ENCODE measurements at places on chromosomes 7 and 10.

DNA sequence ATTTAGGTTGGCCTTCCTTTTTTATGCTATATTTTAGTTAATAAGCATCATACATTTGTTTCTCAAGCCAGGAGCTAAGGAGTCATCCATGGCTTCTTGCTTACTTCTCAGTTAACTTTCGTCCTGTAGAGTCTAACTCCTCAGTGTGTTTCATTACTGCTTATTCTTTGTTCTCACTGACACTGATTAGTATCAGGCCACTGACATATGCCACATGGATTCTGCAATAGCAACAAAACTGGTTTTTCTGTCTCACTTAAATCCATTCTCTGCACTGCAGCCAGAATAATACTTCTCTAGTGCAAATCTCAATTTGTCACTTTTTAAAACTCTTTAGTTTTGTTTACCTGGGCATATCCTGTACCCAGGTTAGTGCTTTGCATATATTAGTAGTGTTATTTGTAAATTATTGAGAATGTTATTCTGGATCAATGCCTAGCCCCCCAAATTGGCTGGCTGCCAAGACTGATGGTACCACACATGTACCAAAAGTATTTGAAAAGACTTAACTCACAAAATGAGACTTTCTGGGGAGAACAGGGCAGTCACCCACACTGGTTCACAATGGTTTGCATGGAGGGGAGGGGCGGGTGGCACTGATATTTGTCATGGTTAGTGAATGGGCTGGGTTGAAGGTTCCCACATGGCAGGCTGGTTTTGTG is 79.1 kb downstream of the CCSER2 start:
- DNase-seq: no peak

- DNase-seq: no peak
Observed at GRCh38 chr10:13386021-13386420, 37.9 kb upstream of the SEPHS1 start.

GRCh38 chr7:94513565-94513860 is 3.9 kb downstream of the CASD1 start:
- DNase-seq: no peak

DNA sequence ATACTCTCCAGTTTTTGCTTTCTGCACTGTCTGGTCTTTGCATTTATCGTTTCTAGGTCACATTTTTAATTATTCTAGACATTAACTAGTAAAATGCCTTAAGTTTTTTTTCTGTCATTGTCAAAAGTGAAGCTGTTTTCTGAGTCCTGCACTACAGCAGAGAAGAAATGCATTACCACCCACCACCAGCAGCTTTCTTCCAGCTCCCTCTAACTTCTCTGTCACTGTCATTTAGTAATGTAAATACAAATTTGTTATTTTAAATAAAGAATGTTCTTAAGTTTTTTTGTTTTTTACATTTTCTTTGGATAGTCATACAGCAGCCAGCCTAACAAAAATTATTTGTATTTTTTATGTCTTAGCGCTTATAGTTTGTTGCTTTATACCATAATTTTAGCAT is 18.8 kb downstream of the PTPRZ1 start:
- DNase-seq: no peak

DNA sequence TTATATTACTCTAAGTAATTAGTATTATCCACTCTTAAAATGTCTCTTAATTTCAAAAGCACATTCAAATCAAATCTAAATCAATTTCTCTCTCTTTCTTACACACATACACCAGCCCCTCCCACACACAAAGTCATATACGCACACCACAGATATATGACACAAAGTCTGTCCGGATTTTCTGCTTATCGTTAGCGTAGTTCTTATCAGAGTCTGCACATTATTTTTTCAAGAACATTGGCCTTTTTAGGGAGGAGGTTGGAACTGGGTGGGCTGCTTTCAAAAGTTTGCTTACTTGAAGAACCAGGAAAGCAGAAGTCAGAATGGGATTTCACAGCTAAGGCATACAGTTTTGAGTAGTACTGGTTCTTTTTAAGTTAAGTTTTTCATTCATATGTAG is 387.6 kb upstream of the CHRM2 start:
- DNase-seq: no peak

- DNase-seq: no peak
Observed at GRCh38 chr7:112646783-112647182, 143.4 kb downstream of the TMEM168 start.

DNA sequence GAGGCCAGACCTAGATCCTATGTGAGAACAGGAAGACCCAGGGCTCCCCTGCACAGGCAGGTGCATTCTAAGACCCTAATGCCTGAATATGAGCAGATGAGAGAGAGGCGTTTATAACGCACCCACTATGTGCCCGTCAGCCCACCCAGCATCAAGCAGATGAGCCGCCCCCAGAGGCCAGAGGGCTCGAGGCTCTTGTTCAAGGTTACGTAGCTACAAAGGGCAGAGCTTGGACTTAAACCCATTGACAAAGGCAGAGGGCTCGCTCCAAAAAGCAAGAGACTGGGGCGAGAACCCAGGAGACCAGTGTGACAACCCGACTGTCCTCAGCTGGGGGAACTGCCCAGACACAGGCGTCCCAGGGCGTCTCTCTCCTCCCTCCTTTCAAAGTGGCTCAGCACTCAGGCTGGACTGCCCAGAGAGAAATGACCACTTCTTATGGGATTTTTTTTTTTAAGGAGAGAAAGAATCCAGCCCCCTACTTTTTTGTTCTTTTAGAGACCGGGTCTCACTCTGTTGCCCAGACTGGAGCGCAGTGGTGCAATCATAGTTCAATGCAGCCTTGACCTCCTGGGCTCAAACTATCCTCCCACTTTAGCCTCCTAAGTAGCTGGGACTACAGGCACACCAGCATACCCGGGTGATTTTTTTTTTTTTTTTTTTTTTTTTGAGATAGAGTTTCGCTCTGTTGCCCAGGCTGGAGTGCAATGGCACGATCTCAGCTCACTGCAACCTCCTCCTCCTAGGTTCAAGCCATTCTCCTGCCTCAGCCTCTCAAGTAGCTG is 40.1 kb downstream of the TNRC18 start:
- no peak for DNase-seq

- no peak for DNase-seq
Observed at GRCh38 chr10:84270708-84271107, 25.9 kb downstream of the RGR start.

DNA sequence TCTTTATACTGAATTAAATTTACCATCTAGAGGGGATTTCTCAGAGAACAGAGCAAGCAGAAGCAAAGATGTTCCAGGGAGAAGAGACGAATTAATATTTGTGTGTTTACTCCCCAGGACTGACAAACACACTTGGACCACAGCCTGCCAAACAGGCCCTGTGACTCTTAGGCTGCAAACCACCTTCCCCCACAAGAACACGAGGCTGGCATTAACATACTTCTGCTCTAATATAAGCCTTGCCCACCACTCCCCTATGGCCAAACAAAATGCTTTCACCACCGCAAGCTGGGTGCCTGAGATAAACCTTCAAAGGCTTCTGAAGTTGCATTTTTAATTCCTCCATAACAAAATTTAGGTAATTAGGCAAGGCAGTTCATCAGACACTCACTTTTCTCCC is 88.4 kb downstream of the FGFR2 start:
- no peak for DNase-seq
